NCI-H524 treated with DMSO at 0.1 percent for 48 hours (cell line): ENCODE measurements at places on chromosomes 7 and 10.

DNA sequence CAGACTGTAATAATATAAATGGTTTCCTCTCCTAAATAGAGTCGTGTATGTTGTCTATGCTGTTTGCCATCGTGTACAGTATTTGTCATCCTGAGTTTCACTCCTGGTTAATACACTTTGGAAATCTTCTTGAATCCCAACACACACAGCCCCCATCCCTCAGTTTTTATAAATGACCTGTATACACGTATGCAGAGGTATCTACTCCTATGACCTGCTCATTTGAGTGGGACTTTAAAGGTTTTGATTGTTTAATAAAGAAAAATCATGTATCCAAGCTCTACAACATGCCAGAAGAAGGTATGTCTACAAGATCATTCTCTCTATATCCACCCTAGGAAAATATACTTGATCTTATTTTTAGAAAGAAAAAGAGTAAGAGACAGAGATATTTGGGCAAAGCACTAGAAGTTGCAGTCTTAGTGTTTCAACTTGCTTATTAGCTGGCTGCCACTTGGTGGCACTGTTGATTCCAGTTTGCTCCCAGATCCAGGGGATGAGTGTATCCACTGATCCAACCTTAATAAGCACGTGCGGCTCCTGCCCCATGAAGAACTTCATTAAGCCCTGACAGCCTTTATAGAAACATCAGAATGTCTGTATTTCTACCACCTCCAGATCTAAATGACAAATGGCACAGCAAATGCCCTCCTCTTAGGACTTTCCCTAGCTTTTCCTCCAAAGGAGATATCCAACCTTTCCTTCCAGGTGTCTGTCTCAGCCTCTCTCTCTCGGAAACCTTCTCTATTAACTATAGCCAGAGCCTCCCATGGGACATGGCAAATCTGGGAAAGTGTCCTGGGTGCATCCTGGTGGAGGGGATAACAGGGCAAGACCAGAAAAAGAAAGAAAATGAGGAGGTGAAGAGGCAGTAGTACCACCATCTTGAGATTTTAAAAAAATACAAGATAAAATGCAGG is 181.6 kb upstream of the NEBL start:
- DNase-seq: no peak

GRCh38 chr10:95848841-95849240 is 58.9 kb upstream of the CC2D2B start:
- no peak for DNase-seq

- no peak for DNase-seq
These were observed 1197.0 kb upstream of the AUTS2 start for GRCh38 chr7:68401313-68401712.

DNA sequence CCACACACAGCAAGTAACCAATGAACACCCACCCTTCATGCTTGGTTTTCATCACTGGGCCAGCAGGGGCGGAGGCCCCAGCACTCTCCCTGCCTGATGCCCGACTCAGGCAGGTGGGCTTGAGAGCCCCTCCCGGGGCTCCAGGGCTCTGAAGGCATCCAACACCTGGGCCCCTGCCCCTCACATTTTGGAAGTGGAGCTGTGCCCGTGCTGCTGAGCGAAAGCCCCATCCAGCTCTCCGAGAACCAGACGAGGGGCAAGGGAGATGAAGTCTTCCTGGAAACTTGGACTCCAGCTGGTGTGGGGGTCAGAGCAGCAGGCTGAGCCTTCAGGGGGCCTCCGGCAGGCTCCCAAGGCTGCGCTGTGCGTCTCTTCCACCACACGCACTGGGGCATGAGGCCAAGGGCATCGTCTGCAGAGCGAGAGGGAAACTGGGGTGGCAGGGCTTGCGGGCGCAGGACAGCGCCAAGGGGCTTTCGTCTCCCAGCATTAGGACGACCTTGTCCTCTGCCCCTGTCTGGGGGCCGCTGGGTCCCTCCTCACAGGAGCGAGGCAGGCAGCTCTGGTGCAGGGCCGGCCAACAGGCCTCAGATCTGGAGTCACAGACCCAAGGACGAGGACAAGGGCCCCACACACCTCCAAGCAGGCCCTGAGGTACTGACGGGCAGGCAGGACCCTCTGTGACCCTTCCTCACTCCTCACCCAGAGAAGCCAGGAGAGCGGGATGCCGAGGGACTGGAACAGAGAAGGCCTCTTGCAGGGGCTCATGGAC is 108.3 kb upstream of the FAM20C start:
- DNase-seq: no peak

GRCh38 chr10:84700668-84701369 is 372.4 kb downstream of the CCSER2 start:
- no peak for DNase-seq
